ENCODE measurements at places on chromosomes 6 and 20.
A peak's percentile ranks its signal among the peaks of the same experiment; 100 is the strongest.

DNA sequence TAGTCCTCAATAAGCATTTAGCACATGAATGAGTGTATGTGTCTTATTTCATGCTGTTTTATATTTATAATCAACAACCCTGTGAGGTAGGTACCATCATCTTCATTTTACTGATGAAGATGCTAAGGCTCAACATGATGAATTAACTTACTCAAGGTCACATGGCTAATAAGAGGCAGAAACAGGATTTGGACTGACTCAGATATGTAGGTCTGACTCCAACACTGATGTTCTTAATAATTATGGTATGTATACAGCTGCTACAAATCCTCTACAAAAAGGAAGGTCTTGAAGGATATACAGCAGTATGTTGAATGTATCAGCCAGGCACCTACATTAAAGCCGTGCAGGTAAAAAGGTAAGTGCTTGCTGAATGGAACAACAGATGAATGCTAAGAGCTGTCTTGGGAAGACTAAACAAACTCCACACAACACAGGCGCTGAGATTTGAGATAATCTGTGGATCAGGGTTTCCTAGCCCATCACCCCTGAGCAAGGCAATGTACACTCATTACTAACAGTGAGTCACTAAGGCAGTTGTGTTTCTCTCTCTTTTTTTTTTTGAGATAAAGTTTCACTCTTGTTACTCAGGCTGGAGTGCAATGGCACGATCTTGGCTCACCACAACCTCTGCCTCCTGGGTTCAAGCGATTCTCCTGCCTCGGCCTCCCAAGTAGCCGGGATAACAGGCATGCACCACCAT lies 31.9 kb downstream of the TTI1 start:
- peak; percentile 77 for DNase-seq

DNA sequence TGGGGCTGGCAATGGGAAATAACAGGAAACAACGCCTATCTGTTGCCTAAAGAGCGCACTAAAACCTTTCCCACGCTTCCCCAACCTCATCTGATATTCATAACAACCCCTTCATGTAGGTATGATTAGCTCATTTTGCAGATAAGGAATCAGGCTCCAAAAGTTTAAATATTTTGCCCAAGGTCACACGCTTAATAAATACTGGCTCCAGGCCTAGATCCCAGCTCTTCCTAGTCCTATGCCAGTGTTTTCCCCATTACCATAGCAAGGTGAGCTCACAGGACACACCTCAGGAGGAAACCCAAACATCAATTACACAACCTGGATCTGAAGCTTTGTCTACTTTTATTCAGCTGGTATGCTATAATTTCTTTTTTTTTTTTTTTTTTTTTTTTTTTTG lies 19.6 kb downstream of the MBOAT1 start:
- no peak for DNase-seq

DNA sequence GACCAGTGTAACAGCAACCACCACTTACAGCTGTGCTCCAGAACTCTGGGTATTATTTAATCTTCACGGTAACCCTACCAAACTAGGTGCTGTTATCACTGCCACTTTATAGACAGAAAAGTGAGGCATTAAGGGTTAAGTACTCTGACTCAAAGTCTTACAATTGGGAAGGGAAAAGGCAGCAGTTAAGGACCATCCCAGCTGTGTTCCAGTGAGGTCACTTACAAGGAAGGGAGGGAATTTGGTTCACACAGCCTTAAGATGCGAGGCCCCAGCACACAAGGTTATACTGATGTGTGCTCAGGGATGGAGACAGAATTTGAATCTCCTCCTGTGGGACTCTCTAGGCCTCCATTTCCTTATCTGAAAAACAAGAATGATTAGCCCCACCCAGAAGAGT lies 46.7 kb downstream of the TRERF1 start:
- peak; percentile 50 for DNase-seq

- no peak for DNase-seq
These were observed 43.5 kb upstream of the TIAM2 start for GRCh38 chr6:154951345-154952200.

DNA sequence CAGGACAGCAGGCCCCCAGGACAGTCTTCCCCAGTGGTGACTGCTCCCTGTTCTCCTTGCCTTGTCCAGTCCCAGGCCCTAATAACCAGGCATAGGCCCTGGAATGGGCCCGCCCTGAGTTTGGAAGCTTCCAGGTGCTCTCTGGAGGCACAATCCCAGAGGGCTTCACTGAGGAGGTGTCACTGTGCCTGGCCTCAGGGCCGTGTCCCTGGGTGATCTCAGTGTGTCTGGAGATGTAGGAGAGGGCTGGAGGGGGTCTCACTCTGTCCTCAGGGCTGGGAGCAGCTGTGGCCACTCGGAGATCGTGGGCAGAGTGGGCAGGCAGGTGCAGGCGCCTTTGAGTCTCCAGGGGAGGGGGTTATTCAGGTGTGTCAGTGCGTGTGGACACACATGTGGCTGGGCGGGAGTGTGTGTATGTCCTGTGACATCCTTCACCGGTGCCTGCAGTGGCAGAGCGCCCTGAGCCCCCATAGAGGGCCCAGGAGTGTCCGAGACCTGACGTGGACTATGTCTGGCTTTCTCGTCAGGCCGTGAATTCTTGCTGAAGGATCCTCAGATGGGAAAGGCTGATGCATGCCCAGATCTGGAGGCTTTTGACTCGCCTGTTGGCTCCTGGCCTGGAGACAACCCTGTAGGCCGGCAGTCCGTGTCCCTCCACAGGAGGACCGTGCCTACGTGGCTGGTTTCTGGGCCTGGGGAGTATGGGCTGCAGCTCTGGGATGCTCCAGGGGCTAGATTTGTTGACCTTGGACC lies 5.5 kb upstream of the NPBWR2 start:
- DNase-seq: no peak

GRCh38 chr20:5531318-5532081 lies 214.7 kb upstream of the PROKR2 start:
- peak; percentile 17 for DNase-seq
